ENCODE measurements at places on chromosomes 11 and 22.

DNA sequence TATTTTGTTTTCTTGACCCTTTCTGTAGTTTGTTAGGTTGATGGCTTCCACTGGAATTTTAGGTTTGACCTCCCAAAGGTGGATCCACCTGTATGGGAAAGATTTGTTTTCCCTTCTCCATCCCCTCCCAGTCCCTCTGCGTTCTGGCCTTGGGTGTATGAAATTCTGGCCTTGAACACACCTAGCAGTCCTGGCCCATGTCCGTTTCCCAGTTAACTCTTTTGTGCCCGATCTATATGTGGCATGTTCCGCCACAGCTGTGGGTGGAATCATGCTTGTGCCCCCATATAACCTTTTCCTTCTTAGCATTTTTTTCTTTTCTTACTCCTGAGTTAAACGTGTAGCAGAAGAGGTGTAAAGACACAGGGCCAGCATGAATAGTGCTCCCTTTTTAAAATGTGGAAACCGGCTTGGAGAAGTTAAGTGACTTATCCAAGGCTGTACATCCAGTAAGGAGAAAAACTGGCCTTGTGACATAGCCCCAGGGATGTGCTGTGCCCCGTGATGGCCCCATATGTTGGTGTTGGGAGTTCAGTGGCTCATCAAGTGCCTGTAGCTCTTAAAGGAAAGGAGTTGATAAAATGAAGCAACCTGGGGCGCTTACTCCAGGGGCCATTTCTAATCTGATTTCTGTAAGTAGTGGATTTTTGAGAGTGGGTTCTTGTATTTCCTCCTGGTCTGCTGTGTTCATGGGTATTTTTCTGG lies 39.3 kb downstream of the ZNRF3 start:
- no peak for DNase-seq

- peak; percentile 34 for DNase-seq
Measured at GRCh38 chr11:65851083-65851579, 6.8 kb downstream of the CFL1 start.

GRCh38 chr22:48373626-48374173 lies 1454.0 kb downstream of the BRD1 start:
- DNase-seq: no peak

GRCh38 chr11:38089726-38090125 lies 1491.7 kb upstream of the RAG2 start:
- DNase-seq: no peak

GRCh38 chr11:108223348-108224149 lies 682 bp downstream of the ATM start:
- peak; percentile 68 for DNase-seq

GRCh38 chr22:17781319-17782031 lies 7.2 kb upstream of the BID start:
- DNase-seq: peak; percentile 62

DNA sequence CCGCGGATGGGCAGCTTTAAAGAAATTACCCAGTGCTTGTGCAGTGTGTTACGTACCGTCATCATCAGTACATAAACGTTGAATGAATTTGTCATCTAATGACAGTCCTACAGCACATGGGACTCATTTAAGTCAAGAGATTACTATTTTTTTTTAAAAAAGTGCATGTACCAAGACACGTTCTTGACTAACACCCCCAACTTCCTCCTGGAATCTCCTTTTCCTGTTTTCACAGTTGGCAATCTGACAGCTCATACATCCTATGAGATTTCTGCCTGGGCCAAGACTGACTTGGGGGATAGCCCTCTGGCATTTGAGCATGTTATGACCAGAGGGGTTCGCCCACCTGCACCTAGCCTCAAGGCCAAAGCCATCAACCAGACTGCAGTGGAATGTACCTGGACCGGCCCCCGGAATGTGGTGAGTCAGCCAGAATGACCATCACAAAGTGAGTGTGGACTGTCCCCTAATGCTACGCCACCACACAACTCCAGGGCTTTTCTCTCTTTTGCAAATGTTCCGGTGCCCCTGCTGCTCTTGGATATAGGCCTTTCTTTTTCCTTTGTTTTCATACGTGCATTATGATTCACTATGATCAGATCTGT lies 162.0 kb upstream of the SORL1-AS1 start:
- DNase-seq: no peak

DNA sequence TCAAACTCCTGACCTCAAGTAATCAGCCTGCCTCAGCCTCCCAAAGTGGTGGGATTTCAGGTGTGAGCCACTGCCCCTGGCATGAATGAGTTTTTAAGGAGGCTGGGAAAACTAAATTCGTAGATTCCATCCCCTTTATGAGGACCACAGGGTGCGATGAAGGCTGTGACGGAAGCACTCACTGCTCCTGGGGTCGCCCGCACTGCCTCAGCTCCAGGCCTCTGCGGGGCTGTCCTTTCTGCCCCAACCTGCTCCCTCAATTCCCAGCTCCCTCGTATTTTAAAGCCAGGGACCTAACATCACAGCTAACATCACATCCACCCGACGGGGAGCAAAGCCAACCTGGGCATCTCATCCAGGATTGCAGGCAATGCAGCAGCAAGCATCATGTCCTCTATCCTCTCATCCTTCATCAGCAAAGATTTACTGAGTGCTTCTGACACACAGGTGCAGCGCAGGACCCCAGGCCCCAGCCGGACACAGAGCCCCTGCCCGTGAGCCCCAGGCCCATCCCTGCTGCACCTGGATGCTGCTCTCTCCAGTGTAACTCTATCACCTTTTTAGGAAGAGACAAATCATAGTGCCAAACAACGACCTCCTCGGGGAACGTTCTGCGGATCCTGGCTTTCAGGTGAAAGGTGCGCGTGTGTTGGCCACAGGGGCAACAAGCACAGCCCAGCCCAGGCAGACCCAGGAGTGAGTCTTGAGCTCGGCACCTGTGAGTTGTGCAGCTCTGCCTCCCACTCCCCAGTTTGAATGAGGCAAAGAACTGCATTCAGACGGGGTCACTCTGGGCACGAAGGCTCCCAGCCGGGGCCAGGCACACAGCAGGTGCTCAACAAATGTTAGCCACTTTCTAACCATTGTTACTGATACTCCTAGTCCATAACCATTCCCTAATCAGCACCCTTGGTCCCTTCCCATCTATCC lies 134.3 kb downstream of the CRYBB2 start:
- no peak for DNase-seq

DNA sequence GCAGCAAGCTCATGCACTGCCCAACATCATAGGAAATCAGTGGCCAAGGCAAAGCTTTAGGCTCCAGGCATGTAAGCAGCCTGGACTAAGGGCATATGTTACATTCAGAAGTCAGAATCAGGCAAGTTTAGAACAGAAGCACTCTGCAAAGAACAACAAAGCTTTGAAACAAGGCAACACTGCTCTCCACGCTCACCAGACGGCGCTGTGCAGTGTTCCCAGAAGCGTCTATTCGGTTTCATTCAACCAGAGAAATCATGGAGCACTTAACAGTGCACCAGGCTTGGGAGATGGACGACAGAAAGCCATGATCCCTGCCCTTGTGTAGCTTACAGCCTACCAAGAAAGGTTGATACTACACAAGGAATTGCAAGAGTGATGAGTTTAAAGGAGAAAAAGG lies 555.8 kb downstream of the BUD13 start:
- no peak for DNase-seq

DNA sequence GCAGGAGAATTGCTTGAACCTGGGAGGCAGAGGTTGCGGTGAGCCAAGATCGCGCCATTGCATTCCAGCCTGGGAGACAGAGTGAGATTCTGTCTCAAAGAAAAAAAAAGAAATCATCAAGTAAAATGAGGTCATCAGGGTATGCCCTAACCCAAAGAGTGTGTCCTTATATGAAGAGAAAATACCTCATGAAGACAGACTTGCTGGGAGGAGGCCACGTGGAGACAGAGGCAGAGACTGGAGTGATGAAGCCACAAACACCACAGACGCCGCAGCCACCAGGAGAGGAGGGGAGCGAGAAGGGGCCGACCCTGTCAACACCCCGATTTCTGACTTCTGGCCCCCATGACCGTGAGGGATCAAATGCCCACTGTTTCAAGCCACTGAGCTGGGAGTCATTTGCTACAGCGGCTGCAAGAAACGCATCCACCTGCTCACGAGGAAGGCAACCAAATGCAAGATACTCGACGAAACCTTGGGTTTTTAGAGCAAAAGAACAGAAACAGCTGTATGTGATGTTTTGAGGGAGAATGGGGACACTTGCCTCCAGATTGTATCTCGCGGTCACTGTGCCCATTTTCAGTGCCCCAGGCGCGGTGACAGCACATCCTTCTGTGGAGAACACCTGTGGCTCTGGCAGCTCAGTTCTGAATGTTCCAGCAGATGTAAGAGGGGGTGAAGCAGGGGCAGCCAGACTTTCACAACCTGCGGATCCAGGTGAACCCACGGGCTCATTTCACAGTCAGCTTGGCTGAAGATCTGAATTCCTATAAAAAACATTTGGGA lies 1317.2 kb downstream of the TBC1D22A start:
- DNase-seq: no peak

- no peak for DNase-seq
Measured at GRCh38 chr22:28243539-28243938, 324.5 kb upstream of the PITPNB start.

DNA sequence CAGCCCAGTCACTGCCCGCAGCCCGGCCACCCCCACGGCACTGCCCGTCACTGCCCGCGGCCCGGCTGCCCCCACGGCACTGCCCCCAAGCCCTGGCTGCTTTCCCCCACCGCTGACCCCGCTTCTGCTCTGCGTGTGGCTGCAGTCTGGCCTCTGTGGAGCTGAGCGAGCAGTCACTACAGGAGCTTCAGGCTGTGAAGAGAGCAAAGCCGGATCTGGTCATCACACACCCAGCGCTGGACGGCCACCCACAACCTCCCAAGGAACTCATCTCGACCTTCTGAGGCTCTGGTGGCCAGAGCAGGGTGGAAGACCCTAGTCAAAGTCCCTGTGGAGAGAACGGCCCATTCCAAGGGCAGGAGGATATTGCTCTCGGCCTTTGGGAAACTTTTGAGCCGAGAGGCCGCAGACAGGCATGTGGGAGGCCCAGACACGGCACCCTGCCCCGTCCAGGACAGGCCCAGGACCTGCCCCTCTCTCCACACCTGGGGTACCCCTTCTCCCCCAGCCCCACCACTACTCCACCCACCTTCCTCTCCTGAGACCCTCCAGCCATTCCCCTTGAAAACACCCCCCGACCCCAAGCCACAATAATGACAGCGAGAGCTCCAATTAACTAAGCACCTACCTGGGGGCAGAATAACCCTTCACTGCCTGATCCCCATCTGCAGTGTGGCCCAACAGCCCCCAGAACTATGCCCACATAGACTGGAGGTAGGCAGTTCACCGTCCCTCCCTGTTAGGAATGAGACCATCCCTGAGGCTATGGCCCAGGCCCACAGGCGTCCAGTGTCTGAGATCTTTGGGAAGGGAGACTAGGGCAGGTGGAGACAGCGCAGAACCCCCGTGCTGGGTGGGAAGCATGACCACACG lies 3.7 kb upstream of the PGGHG start:
- no peak for DNase-seq

- no peak for DNase-seq
Measured at GRCh38 chr11:6411594-6412031, 7.3 kb downstream of the APBB1 start.

DNA sequence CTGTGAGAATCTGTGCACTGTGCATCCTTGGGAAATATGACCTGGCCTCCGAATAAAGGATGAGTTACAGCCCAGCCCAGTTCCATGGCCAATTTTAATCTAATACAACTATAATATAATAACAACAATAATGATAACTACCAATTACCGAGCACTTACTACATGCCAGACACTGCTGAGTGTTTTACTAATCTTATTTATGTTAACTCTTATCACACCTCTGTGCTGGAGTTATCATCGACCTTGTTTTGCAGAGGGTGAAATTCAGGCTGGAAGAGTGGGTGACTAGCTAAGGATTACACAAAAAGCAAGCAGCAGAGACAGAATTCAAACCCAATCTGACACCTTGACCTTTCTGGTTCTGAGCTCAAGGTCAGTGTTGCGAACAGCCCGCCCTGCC lies 83.9 kb downstream of the GALNT18 start:
- DNase-seq: no peak

- DNase-seq: no peak
Measured at GRCh38 chr11:133706925-133707794, 138.2 kb downstream of the SPATA19 start.

DNA sequence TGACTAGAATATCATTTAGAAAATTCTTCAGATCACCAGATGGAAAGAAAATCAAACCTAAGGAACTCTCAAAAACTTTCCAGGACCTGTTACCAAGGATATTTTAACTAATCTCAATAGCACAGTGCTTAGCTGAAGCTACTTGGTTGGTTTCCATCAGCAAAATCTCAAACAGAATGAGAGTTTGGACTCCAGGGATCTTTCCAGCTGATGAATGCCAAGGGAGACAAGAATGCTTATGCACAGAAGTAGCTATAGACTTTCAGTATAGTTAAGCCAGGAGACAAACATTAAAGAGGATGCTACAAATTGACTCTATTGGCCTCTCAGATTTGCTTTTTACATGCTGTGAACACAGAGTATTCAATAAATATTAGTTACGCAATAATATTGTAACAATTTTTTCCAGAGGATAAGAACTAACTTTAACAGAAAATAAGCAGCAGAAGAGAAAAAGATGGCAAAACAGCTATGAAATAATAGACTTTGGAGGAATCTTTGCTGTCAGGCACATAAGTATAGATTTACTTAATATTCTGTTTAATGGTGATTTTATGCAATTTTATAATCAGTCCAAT lies 331.4 kb downstream of the DLG2 start:
- DNase-seq: no peak

GRCh38 chr11:12539572-12539971 lies 134.6 kb upstream of the TEAD1 start:
- DNase-seq: no peak

DNA sequence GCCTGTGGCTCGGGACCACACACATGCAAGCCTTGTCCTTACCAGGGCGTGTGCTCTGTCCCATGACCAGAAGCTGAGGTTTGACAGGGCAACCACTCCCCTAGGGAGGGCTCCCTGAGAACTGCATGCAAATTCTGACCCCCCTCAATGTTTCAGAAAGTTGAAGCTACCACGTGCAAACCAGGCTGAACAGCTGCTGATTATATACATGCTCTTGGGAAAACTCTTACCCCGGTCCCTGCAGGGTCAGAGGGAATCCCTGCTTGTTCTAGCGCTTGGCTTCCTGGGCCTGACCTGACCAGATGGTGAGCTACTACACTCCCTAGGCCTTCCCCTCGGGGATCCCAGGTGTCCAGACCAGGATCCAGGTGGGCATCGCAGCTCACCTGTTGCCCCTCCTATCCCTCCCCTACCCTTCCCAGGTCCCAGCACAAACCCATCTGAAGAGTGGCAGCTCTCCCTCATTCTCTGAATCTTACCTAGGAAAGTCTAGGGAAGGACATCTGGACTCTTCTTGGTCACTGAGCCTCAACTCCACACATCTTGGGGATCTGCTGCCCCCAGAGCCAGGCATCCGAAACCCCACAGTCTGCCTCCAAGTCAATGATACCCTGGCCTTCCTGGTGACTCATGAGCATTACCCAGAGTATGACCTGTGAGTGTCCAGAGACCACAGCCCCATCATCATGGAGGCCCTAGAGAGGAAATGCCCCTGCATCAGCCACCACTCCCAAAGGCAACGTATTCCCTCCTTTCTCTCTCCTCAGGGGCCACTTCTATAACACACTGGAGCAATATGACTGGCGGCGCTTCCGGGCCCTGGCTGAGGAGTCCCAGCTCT lies 61.5 kb downstream of the BTG4 start:
- no peak for DNase-seq

GRCh38 chr11:128279866-128280265 lies 307.5 kb downstream of the ETS1 start:
- no peak for DNase-seq

- no peak for DNase-seq
Measured at GRCh38 chr11:68338051-68338780, 25.8 kb downstream of the LRP5 start.

- no peak for DNase-seq
Measured at GRCh38 chr22:24178502-24179440, 2.5 kb upstream of the SUSD2 start.

Data from CD4-positive, alpha-beta T cell treated with Interleukin-12 subunit alpha and Interleukin-12 subunit beta, for 1 hour (primary cell).